ENCODE measurements at places on chromosomes 1 and 21.

- no peak for DNase-seq
Observed at GRCh38 chr1:26787381-26787705, 407 bp upstream of the PIGV start.

DNA sequence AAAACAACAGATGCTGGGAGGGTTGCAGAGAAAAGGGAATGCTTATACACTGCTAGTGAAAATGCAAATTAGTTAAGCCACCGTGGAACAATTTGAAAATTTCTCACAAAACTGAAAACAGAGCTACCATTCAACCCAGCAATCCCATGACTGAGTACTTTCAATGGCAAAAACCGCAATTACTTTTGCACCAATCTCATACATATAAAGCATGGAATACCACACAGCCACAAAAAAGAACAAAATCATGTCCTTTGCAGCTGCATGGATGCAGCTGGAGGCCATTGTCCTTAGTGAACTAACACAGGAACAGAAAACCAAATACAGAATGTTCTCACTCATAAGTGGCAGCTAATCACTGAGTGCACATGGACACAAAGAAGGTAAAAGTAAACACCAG, 6.3 kb upstream of the OR2T8 start:
- DNase-seq: no peak

- DNase-seq: no peak
Observed at GRCh38 chr1:195608883-195609282, 999.4 kb downstream of the KCNT2 start.

GRCh38 chr1:118826669-118827068, 161.5 kb downstream of the TBX15 start:
- no peak for DNase-seq

- DNase-seq: no peak
Observed at GRCh38 chr1:117627546-117628130, 21.8 kb downstream of the TENT5C start.

GRCh38 chr1:160925652-160926244, 28.9 kb downstream of the ITLN2 start:
- no peak for DNase-seq

GRCh38 chr1:57590978-57591377, 167.1 kb upstream of the DAB1 start:
- no peak for DNase-seq

DNA sequence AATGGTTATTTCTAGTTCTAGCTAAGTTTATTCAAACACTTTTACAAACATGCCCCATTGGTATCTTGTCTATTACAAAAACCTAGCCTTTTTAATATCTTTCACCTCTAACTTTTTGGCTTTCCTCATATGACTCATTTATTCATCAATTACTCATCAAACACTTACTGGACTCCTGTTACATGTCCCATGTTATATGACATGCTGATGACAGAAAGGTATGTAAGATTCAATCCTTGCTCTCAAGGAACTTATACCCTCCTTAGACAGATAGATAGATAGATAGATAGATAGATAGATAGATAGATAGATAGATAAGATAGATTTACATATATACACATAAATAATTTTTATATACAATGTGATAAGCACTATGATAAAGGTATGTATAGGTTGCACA, 33.9 kb upstream of the INSL5 start:
- no peak for DNase-seq

DNA sequence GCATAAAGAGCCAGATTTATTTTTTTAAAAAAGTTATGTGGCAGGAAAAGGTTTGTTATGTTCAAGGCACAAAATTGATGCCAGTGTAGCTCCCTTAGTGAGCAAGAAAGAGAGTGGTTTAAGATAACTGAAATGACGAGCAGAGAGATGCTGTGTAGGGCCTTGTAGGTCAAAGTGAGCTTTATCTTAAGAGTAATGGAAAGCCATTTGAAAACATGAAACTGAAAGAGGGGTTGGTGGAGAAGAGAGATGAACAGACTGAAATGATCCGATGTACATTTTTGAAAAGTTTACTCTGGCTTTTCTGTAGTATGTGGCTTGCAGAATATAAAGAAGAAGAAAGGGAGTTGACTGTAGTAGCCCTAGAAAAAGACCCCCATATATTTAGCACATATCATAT, 383.6 kb downstream of the PLA2G4A start:
- no peak for DNase-seq

GRCh38 chr1:220843481-220844011, 35.7 kb upstream of the HLX start:
- DNase-seq: peak; percentile 71

- no peak for DNase-seq
Observed at GRCh38 chr1:53332833-53333232, 5.0 kb upstream of the LRP8 start.

DNA sequence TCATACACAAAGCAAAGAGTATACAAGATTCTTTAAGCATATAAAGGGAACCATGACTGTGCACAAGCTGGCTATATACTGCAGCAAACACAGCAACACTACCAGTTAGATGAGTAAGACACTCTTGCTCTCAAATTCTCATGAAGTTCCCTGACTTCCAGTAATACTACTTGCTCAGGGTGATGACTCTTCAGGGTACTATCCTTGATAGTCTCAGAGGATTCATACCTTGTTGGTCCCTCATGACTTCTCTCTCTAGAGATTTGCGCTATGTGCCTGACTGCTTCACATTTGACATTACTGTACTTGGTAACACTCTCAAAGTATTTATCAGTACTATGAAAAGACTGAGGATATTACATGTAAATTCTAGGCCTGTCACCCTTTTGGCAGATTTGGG, 159.8 kb upstream of the ZRANB2 start:
- no peak for DNase-seq

DNA sequence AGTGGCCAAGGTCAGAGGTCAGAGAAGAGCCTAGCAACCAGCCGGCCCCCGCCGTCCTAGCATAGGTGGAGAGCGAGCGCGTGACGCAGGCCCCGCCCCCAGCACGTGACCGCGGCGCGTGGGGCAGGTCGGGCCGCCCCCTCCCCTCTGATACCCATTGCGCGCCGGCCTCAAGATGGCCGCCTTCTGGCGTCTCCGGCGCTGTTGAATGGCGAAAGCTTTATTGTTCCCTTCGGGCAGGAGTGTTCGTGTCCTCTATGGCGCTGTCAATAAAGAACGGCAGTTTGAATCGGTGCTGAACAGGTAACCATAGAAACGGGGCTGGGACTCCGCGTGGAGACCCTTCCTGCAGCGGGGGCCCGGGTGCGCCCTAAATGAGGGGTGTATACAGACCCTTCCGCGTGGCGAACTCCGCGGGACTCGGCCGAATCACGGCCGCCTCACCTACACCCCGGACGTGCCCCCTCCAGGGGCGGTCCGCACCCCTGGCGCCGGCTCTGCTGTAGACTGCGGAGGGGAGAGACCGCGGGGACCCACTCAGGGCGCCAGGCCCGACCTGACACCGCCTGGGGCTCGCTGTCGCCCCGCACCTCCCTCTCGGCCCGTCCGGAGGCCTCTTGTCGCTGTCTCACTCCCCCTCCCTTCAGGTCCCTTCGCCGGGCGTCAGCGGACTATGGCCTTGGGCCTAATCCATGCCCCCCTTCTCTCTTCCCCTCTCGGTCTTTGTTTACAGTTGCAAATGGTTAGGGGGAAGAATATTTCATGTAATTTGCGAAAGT, at the start of gene ZBTB40:
Gene ZBTB40 (plus strand): TSS at position 150 of the 779 bp plus-strand sequence. CDS start 38,098 bp downstream, outside the sequence.
- peak; percentile 97 for DNase-seq

GRCh38 chr21:31363720-31364119, 19.7 kb upstream of the TIAM1 start:
- DNase-seq: no peak

- DNase-seq: no peak
Observed at GRCh38 chr1:42797979-42798378, 13.2 kb downstream of the TMEM269 start.

DNA sequence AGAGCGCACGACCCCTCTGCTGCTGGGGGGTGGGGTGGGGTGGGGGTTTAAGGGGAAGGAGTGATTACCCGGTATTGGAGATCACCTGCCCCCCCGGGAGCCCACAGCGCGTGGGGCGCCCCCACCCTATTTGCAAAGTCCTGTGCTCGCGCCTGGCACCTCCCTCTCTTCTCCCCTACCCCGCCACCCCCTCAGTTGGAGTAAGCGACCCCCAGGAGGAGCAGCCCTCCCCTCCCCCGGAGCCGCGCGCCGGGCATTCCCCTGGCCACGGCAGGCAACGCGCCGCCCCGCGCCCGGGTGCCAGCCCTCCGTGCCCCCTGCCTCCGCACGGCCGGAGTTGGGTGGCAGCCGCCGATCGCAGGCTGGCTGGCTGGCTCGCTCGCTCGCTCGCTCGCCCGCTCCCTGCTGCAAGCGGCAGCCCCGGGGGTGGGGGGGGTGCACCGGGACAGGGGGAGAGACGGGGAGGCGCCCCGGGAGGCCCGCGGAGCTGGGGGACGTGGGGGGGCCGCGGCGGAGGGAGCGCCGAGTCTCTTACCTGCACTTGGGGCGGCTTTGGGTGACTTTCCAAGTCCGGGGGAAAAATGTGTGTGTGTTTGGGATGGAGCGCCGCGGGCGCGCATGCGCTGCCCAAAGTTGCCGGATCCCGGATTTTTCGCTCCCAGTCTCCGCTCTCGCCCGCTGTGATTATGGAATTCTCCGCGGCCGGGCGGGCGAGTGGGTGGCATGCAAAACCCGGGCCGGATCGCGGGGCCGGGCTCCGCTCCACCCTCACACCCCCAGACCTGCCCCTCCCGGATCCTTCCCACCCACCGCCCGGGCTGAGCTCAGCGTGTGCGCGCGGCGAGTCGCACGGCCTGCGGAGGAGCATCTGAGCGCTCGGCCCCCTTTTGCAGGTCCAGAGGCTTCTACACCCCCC, at the start of gene CASZ1:
Gene CASZ1 (minus strand): TSS at position 618 of the 916 bp plus-strand sequence. CDS start 102,757 bp downstream, outside the sequence.
- peak; percentile 92 for DNase-seq

- no peak for DNase-seq
Observed at GRCh38 chr1:159933347-159933746, 8.0 kb upstream of the TAGLN2 start.

- no peak for DNase-seq
Observed at GRCh38 chr21:46561445-46562090, 43.3 kb downstream of the S100B start.

DNA sequence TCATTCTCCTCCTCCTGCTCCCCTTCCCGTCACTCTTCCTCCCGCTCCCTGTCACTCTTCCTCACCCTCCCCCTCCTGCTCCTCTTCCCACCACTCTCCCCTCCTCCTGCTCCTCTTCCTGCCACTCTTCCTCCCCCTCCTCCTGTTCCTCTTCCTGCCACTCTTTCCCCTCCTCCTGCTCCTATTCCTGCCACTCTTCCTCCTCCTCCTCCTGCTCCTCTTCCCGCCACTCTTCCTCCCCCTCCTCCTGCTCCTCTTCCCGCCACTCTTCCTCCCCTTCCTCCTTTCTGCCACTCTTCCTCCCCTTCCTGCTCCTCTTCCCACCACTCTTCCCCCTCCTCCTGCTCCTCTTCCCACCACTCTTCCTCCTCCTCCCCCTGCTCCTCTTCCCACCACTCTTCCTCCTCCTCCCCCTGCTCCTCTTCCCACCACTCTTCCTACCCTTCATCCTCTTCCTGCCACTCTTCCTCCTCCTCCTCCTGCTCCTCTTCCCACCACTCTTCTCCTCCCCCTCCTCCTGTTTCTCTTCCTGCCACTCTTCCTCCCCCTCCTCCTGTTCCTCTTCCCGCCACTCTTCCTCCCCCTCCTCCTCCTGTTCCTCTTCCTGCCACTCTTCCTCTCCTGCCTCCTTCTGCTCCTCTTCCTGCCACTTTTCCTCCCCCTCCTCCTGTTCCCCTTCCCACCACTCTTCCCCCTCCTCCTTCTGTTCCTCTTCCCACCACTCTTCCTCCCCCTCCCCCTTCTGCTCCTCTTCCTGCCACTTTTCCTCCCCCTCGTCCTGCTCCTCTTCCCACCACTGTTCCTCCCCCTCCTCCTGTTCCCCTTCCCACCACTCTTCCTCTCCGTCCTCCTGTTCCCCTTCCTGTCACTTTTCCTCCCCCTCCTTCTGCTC, 28.7 kb upstream of the ARTN start:
- peak; percentile 38 for DNase-seq

GRCh38 chr1:217136895-217137205, 413.6 kb upstream of the ESRRG start:
- DNase-seq: no peak

GRCh38 chr1:8465013-8465412, 147.1 kb downstream of the SLC45A1 start:
- no peak for DNase-seq
